Osteocyte (in vitro differentiated cells): ENCODE measurements at places on chromosomes 1 and 21. TPM values are rescaled to one million over a fixed set of nuclear protein-coding genes. Genes with fewer than 3 reads are reported as not detected.

DNA sequence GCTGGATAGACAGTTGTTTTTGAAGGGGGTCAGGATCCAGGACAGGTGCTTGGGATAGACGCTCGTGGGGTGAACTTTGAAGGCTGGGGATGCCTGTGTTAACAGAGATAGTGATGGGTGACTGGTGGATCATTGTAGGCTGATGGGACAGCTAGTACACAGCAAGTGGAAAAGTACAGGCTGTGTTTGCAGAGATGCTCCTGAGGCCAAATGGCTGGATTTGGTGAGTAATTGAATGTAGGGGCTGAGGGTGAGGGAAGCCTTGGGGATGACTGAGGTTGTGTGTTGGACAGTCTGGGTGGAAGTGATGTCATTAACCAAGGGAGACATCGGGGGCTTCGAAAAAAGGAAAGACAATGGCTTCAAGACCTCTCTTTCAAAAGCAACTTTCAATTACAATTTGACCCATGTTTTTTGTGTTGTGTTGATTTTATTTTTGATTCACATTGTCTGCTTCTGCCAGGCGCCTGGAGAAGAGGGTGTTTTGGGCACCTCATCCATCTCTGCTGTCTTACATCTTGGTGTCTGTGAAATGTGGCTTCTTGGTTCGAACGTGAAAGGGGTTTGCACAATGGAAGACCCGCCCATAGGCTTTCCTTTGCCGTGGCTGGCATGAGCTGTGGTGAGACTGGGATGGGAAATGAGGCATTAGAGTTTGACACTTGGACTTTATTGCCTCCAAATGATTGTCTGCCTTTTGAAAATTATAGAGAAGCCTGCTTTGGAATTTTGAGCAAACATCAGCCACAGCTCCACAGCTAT, 147.5 kb downstream of the FOXD2 start:
- no peaks in the 10 kb centered on the region for H3K4me1 ChIP-seq
- DNase-seq = peak; percentile 27
- H3K36me3 ChIP-seq = no peaks in the 10 kb centered on the region
- peaks cover 44% of the 10 kb centered on the region for H3K27me3 ChIP-seq
- H3K4me3 ChIP-seq = no peak overlapping the region

DNA sequence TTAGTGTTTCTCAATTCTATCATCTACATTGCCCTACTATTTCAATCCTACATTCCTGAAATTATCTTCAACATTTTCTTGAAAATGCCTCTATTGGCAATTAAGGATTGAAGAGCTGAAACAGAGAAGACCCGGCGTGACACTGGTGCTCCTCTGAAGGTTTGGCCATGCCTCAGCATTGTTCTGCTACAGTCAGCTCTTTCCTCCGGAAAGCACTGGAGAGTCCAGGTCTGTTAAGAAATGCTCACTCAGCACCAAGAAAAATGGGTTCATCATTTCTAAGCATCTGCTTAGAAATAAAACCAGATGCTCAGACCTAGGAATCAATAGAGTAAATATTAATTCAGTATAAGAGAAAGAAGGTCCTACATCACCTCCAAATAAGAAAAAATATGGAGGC, 58.8 kb downstream of the WARS2 start:
- H3K36me3 ChIP-seq = no peaks in the 10 kb centered on the region
- peaks cover 26% of the 10 kb centered on the region for H3K4me1 ChIP-seq
- DNase-seq = no peak
- no peaks in the 10 kb centered on the region for H3K27me3 ChIP-seq
- no peak overlapping the region for H3K4me3 ChIP-seq

GRCh38 chr1:156305215-156305614, 6.1 kb upstream of the VHLL start:
- H3K4me3 ChIP-seq = no peak overlapping the region
- H3K27ac ChIP-seq = no peak overlapping the region
- no peaks in the 10 kb centered on the region for H3K27me3 ChIP-seq
- H3K4me1 ChIP-seq = no peaks in the 10 kb centered on the region
- peaks cover 13% of the 10 kb centered on the region for H3K36me3 ChIP-seq

DNA sequence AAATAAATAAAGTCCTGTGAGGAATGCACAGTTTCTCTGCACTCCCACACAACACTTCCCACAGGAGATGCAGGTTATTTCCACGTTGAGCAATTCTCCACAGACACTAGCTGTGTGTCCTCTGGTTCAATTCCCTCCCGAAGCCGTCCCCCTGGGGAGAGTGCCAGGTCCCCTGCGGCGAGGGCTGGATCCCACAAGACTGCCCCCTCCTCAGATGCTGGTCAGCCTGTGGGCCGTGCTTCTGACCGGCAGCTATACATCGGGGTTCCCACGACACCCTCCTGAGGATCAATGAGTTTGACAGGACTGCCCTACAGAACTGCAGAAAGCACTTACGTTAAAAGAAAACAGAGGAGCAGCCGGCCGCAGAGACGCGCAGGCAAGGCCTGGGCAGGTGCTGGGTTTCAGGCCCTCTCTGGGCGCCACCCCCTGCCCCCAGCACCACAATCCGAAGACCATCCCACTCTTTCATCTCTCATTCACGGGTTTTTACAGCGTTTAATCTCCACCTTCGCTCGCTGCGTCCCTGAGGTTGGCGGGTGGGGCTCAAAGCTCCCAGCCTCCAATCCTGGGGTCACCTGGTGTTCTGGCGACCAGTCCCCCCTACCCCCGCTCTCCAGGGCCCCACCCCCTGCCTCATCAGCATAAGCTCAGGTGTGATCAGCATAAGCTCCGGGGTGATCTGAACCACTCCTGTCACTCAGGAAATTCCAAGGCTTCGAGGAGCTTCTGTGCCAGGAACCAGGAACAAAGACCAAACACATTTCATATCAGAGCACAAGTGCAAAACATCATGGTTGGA, 9.3 kb downstream of the SLC35E2B start:
- H3K36me3 ChIP-seq = peaks cover 11% of the 10 kb centered on the region
- H3K27ac ChIP-seq = peak overlapping the region; percentile 18
- H3K4me1 ChIP-seq = peaks cover 39% of the 10 kb centered on the region
- no peaks in the 10 kb centered on the region for H3K27me3 ChIP-seq

DNA sequence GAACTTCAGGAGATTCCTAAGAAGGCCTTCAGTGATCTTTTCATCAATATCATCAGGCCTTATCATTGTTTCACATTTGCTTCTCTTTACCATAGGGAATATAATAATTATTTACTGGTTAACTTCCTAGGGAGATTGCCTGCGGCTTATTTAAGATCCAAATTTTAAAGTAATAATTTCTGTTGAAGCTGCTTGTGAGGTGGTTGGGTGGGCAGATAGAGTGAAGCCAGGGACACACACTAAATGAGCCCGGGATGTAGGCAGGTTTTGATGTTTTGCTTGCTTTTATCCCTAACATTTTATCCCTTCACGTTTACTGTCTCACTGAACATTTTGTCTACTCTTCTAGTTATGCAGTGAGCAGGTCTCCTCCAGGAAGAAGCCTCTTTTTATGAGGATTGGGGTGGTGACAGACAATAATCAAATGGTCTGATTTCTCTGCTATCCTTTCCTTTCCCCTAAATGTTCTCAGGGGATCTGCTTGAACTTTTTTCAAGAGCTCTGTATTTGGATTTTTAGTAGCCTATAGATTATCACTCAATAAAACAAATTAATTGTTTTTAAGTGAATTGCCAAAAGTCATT, 164.7 kb downstream of the RUNX1 start:
- no peaks in the 10 kb centered on the region for H3K27me3 ChIP-seq
- peaks cover 55% of the 10 kb centered on the region for H3K4me1 ChIP-seq
- H3K36me3 ChIP-seq = peaks cover 2% of the 10 kb centered on the region
- peak overlapping the region; percentile 89 for H3K4me3 ChIP-seq

DNA sequence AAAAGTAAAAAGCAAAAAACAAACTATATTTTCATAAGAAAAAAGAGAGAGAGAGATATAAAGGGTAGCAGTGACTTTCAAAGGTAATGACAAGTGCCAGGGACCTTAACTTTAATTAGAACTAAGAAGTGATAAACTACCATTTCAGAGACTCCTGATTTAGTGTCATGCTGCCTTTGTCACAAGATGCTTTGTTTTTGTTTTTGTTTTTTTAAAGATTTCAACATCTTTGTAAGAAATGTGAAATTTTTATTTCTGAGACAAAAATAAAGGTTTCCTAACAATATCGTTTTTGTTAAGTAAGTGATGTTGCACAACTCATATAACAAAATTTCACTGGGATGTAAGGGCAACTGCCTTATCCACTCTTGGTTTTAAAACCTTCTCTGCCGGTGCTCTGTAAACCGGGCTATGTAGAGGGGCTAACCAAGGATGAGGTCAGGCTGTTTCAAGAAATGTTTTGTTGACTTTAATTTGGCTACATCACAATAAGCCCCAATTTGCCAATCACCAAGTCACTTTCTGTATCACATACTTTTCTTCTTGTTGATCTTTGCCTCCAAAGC, 35.2 kb upstream of the SYT2 start:
- no peak for DNase-seq
- peaks cover 79% of the 10 kb centered on the region for H3K36me3 ChIP-seq
- no peaks in the 10 kb centered on the region for H3K4me1 ChIP-seq
- H3K27me3 ChIP-seq = no peaks in the 10 kb centered on the region

Gene HES3
- total RNA-seq = not detected in 2 replicates

GRCh38 chr1:203517426-203518110, 23.6 kb downstream of the OPTC start:
- H3K4me1 ChIP-seq = peaks cover 49% of the 10 kb centered on the region
- no peak overlapping the region for H3K27ac ChIP-seq
- no peaks in the 10 kb centered on the region for H3K27me3 ChIP-seq
- no peak overlapping the region for H3K4me3 ChIP-seq

DNA sequence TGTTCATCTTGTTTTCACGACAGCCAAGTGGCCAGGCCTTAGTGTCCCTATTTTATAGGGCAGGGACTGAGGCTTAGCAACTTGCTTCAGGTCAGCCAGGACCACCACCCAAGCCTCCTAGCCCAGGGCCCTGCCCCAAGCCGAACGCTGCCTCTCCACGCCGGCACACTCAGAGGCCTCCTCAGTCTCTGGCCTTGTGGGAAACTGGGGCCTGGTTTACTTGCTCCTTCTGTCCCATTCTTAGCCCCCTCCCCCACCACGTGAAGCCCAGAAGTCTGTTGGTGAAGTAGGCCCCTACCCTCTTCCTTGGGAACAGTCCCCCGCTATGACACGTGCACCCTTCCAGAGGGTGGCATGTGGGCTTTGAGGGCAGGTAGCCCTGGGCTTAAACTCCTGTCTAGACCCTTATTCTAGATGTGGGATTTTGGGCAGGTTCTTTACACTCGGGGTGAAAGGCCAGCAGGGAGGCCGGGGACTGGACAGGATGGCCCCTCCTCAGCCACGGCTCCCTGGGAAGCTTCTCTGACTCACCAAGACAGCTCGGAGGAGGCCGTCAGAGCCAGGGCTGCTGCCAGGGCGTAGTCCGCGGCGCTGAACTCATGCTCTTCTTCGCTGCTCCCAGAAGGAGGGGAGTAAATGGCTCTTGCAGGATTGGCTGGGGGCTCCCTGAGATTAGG, 4.3 kb downstream of the MYOM3 start:
- no peak for DNase-seq
- peak overlapping the region; percentile 39 for H3K27ac ChIP-seq
- H3K4me3 ChIP-seq = no peak overlapping the region

DNA sequence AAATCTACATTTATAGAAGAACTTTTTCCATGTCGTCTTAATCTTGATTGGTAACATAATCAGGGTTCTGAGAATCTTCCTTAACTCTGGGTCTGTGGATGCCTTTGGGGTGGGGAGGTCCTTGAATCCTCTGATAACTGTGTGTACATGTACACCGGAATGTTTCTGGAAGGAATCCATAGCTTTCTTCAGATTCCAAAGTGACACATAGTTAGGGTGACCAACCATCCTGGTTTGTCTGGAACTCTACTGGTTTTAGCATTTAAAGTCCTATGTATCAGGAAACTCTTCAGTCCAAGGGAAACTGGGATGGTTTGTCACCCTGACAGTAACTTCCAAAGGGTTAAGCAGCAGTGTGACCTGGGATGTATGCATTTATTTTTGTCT, 16.8 kb downstream of the STRIP1 start:
- no peak overlapping the region for H3K27ac ChIP-seq
- DNase-seq = no peak
- peaks cover 54% of the 10 kb centered on the region for H3K36me3 ChIP-seq
- no peaks in the 10 kb centered on the region for H3K27me3 ChIP-seq
- no peak overlapping the region for H3K4me3 ChIP-seq
- H3K4me1 ChIP-seq = peaks cover 11% of the 10 kb centered on the region
